ENCODE measurements at places on chromosomes 11 and 22.

GRCh38 chr11:47848700-47849155 lies 578 bp upstream of the NUP160 start:
- no peak for DNase-seq

DNA sequence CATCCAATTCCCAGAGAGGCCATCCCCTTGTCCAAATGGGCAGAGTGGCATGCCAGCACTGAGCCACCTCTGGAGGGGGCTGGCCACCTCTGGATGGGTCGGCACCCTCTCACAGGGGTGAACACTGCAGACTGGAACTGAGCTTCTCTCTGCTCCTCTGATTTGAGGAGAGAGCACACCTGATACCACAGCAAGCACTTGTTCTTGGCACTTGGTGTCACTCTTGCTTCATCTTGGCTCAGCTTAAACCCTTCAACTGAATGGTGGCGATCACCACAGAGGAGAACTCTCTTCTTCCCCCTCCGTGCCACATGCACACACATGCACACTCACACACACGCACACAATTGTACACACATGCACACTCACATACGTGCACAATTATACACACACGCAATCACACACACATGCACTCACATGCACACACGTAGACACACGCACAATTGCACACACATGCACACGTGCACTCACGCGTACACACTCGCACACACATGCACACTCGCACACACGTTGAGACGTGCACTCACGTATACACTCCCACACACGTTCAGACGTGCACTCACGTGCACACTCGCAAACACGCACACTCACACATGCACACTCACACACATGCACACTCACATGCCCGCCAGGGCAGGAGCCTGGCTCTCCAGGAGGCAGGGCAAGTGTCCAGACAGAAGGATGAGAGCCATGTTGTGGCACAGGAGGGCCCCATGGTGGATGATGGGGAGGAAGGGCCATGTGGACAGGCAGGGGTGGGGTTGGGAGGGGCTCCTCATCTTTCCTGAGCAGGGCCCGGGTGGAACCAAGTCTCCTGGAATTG lies 23.4 kb downstream of the OVOL1 start:
- DNase-seq = peak; percentile 37

- DNase-seq = no peak
Observed at GRCh38 chr11:78954261-78954660, 379.6 kb upstream of the NARS2 start.

DNA sequence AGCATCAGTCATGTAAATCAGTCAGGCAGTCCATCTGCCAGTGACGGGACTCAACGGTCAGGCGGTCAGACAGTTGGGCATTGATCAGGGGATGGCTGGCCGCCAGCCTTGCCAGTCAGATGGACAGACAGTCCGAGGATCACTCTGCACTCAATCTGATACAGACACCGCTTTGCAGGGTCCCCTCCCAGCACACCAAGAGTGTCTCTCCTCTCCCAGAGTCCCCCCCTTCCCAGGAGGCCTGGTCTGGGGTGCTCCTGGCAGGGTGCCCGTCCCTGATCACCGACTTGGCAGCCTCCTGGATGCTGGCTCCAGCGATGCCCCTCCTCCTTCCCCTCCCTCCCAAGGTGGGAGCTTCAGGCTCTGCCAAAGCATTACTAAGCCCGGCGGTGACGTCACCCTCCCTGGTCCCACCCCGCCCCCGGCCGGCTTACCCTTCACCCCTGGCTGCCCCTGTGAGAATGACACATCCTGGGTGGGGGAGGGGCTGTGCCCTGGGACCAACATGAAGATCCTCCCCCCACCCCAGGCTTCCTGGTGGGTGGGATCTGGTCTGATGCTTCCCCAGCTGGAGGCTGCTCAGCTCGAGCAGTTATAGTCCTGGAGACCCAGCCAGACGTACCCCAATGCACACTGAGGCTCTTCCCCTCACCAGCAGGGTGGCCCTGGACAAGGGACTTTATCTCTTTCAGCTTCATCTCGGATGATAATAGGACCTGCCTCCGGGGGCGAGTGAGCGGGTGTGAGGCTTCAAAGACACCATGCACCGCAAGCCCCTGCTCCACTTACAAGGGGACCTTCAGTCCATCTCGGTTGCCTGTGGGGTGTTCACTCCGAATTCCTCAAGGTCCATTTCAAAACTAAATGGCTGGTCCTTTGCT lies 69.2 kb downstream of the CD82 start:
- DNase-seq = peak; percentile 34

DNA sequence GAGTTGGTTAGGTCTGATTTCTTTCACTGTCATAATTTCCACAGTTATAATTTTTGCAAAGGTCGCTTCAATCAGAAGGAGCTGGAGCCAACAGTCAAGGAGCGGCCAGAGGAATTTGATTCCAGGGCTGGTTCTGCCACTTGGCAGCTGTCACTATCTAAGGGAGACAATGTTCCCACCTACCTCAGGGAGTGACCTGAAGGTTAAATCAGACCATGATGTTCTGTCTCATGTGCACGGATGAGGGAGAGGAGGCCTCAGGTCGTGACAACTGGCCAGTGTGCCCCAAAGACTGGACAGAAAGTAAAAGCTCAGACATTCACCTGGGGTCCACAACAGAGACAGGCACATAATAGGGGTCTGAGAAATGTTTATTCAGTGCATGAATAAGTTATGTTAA lies 7.6 kb downstream of the MRGPRD start:
- no peak for DNase-seq

- DNase-seq = peak; percentile 68
Observed at GRCh38 chr11:32884770-32885384, 7.7 kb upstream of the QSER1 start.

- DNase-seq = no peak
Observed at GRCh38 chr22:44661070-44661469, 40.9 kb upstream of the PRR5 start.

GRCh38 chr11:133541021-133541719 lies 8.9 kb upstream of the OPCML start:
- no peak for DNase-seq

- peak; percentile 79 for DNase-seq
Observed at GRCh38 chr11:45805305-45806071, 539 bp downstream of the SLC35C1 start.

DNA sequence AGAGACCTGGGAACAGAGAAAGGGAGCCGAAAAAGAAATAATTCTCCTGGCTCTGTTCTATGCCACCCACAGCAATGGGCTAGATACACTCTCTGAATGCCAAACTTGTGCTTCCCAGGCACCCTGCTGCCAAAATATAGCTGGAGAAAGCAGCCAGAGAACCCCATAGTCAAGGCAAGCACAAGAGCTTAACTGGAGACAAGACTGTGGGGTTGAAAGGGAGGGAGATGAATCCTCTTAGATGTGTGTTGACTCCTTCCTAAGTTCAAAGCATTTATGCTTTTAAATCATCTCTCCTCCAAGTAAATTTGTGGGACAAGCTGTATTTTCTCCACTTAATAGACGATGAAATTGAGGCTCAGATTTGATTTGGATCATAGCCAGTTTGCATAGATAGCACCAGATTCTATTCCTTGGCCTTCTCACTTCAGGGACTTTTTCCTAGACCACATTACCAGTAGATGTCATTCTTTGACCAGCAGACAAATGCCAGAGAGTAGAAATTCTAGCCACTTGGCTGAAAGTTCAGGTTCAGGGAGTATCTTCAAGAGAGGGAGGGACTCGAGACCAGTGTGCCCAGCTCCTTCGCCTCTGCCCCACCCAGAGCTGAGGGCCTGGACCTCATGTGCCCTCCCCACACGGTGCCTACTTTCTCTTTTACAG lies 16.5 kb upstream of the ETS1 start:
- no peak for DNase-seq

DNA sequence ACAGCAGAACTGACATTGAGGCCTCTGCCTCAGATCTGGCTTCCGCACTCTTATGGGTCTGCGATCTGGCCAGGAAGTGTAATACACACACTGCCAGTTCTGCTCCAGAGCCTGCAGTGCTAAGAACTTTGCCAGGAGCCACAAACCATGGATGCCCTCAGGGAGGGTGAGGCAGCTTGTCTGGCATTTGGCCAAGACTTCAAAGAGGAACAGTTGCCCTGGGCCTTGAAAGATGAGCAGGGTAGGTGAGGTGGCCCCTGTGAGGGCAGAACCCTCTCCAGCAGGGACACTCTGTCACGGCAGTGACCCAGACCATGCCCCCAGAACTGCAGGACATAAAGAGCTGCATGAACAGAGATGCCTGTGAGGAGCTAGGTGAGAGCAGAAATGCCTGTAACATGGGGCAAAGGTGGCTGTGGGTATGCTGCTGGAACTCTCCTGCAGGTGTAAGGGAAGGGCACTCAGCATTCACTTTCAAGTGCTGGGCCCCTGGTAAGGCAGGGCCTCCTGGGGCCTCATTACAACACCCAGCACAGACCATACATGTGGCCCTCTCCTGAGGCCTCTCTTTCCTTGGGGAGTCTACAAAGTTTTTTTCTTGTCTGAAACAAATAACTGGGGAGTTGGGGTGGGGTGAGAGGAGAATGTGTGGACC lies 47.3 kb downstream of the NEU3 start:
- no peak for DNase-seq

GRCh38 chr11:77436506-77436905 lies 37.4 kb downstream of the PAK1 start:
- no peak for DNase-seq

DNA sequence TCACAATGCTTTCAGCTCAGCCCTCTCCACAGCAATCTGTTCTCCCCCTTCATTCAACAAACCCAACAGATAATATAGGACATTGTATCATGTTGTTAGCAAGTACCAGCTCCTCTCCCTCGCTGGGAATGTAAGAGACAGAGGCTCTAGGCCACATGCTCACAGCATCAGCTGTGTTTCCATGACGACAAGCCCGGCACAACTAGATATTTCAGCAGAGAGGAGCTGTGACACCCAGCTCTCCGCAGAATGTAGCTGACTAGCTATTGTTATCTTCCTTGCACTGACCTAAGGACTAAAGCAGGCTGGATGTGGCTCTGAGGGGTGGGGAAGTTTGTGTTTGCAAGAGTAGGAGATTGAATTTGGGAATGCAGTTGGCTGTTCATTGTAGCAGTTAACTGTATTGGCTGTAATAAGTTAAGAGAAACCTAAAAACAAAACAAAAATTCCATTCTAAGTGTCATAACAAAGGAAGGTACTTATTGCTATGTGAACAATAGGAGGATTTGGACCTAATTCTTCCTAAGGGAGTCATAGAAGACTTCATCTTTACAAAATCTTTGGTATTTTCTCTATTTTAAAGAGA lies 28.0 kb upstream of the RRAS2 start:
- no peak for DNase-seq

DNA sequence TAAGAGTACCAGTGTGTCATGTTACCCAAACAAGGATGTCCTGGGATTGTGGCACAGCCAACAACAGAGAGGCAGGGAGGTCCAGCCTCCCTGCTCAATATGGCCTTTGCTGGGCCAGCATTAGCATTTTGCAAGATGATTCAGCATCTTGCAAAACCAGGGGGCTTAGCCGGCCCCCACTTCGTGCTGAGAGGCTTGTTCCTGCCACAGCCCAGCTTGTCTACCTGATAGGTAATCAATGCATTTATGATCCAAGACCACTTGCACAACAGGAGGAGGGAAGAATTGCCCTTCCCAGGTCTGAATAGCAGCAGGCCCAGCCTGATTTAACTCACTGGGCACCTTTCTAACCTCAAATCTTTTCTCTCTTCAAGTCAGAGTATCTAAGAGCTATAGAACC lies 189.0 kb upstream of the SYT13 start:
- no peak for DNase-seq

GRCh38 chr11:129881570-129882170 lies 13.7 kb downstream of the NFRKB start:
- DNase-seq = peak; percentile 42

DNA sequence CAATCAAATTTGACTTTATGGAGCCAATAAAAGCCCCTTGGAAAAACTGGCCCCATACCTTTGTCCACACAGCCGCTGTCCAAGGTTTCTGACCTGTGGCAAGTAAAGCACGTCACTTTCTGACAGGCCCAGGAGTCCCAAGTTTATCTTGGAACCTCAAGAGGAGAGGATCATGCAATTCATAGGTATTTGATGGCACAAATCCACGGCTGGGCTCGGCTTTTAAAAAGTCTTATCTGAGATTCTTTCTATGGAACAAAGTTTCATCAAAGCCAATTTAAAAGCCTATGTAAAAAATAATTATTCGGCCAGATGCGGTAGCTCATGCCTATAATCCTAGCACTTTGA lies 13.6 kb downstream of the TMEM138 start:
- DNase-seq = no peak

DNA sequence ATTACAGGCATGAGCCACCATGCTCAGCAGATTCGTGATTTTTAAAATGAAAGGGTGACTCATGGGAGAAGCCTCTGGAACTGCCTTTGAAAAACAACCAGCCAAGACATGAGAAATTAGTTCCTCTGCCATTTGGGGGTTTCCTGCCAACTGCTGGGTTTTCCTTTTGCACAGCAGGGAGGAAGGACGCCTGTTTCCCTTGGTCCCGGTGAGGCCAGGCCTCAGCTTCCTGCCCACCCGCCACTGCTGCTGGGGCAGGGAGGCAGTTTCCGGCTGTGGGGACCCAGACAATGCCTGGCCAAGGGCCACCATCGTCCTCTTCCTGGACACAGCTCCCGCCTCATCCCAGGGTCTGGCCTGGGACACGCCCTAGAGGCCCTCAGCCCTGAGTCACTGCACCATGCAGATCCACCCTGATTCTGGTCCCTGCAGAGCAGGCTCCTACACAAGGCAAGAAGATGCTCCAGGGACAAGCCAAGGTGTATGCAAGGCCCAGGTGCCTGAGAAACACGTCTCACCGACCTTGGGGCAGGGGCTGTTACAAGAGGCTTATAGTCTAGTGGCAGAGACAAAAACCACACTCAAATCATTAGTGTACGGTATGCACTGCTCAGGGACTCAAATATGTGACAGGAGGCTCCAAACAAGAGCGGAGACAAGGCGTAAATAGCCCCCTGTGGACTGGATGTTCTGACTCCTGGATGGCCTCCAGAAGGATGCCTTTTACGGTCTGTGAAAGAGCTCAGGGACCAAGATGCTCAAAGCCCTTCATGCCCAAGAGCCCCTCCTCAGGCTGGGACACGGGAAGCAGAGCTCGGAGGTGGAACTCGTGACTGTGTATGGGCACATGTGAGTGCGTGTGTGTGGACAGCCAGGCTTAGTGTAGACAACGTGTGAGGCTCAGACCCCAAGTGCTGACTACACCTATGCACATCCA lies 10.0 kb downstream of the PPM1F start:
- DNase-seq = peak; percentile 37

DNA sequence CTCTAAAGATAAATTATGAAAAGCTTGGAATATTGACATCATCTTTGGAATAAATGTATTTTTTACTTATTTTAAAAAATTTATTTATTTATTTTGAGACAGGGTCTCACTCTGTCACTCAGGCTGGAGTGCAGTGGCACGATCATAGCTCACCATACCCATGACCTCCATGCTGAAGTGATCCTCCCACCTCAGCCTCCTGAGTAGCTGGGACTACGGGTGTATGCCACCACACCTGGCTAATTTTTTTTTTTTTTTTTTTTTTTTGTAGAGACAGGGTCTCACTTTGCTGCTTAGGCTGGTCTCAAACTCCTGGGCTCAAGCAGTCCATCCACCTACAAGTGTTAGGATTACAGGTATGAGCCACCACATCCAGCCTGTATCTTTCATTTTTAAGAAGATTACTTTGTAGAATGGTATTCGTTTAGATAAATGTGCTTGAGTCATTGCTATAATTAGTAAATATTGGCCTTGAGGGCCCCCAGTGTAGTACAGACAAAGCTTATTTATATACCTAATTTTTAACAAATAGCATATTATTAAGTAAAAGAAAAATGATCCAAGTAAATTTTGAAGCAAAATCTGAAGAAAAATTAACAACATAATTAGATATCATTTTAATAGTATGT lies 8.5 kb downstream of the SWAP70 start:
- DNase-seq = no peak

- DNase-seq = no peak
Observed at GRCh38 chr11:96234866-96235441, 108.0 kb downstream of the MAML2 start.
